GM13977 (cell line): ENCODE measurements at places on chromosomes 1 and 21.
A peak's percentile ranks its signal among the peaks of the same experiment; 100 is the strongest.

DNA sequence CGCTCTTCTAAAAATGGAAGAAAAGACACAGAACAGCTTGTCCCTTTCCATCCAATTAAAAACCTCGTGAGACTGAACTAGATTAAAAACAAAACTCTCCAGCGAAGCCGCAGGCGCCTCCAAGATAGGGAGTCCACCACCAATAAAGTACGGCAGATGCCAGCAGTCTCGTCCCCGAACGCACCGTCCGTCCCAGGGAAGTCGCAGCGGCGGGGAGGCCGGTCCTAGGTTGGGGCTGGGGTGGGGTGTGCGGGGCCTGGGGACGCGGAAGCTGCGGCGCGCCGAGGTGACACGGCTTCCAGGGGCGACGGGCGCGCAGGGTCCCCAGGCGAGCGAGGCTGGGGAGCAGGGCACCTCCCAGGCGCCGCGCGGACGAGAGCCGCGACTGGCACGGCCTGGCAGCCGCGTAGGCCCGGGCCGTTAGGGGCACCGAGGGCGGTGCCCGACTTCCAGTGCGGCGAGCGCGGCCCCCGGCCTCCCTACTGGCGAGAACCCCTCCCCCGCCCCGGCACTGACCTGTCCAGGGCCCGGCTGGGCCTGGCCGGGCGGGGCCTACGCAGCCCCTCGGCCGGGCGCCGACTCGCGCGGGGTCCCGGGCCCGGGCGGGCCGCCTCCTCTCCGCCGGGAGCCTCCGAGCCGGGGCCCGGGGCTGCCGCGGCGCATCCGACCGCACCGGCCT is 28.3 kb upstream of the A3GALT2 start:
- peak; percentile 66 for DNase-seq

- no peak for DNase-seq
Measured at GRCh38 chr1:203467550-203467921, 8.1 kb upstream of the PRELP start.

- DNase-seq, result no peak
Measured at GRCh38 chr1:68644504-68644903, 147.6 kb upstream of the DEPDC1 start.

GRCh38 chr1:247639381-247639981 is 34.1 kb downstream of the OR2G3 start:
- DNase-seq, result no peak

DNA sequence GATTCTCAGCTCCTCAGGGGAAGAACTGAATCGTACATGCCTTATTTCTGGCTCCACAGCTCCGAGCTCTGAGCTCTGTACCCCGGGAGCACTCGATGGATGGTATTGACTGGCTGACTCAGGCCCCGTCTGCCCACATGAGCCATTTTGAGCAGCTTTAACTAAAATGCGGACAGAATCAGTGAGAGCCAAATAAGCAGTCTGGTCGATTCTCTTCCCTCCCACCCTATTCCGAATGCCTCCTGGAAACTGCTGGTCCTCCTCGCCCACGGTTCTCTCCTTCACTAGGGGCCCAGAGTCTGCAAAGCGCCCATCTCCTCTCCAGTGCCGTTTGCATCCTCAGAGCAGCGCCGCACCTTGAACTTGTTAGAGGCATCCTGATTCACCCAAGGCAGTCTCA is 125.9 kb upstream of the IRF2BP2 start:
- no peak for DNase-seq

DNA sequence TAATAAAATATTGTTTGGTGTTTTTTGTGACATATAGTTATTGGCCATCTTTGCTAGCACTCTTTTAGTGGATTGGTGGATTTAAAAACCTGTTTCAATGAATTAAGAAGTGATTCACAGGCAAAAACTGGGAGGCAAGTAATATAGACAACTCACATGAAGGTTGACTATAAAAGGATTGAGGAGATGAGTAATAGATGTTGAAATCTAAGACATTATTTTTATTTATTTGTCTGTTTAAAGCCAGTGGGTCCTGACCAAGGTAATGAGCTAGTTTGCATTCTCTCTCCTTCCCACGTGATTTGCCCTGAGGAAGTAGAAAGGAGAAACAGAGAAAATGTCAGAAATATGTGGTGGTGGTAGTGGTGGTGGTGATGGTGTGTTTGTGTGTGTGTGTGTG is 351.5 kb upstream of the ZP4 start:
- no peak for DNase-seq

DNA sequence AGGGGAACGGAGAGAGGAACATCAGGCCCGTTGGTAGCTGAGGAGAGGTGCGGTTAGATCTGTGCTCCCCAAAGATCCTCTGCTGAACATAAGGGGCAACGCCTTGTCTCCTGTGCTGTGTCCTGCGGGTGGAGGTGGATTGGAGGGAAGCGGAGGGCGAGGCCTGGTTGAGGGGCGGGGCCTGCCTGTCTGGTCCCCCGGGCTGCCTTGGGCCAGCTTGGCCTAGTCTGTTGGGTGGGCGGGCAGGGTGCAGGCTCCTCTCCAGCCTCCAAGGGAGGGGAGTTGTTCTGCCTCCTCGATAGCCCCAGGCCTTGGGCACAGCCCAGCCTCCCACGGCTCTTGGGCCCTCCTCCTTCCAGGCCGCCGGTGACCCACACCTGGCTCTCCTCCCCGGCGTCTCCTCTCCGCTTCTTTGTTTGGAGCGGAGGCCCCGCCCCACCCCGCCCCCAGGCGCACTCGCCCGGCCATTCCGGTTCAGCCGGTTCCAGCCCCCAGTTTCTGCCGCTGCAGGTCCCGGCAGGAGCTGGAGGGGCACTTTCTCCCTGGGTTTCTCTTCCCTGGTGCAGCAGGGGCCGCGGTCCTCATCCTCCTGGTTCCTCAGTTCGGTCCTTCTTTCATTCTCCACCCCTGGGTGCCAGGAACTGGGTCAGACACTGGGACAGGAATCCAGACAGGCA is 19.4 kb downstream of the PTPRF start:
- DNase-seq, result peak; percentile 71

DNA sequence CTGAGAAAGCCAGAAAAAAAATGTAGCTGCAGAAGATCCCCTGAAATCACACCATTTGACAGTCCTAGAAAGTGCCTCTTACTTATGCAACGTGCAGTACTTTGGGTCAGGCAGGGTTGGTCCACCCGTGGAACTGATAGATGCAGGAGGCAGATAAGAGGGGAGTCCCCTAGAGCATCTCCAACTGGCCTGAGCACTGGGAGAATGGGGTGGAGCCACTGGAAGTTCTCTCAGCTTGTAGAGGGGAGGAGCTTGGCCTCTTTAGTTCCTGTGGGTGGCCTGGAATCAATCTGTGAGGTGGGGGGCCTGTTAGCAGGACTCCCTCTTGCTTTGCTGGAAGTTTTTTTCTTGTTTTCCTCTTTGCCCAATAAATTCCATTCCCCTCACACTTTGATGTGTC is 335.7 kb upstream of the NCAM2 start:
- DNase-seq, result no peak

- DNase-seq, result peak; percentile 43
Measured at GRCh38 chr1:241627453-241628259, 12.5 kb downstream of the CHML start.

DNA sequence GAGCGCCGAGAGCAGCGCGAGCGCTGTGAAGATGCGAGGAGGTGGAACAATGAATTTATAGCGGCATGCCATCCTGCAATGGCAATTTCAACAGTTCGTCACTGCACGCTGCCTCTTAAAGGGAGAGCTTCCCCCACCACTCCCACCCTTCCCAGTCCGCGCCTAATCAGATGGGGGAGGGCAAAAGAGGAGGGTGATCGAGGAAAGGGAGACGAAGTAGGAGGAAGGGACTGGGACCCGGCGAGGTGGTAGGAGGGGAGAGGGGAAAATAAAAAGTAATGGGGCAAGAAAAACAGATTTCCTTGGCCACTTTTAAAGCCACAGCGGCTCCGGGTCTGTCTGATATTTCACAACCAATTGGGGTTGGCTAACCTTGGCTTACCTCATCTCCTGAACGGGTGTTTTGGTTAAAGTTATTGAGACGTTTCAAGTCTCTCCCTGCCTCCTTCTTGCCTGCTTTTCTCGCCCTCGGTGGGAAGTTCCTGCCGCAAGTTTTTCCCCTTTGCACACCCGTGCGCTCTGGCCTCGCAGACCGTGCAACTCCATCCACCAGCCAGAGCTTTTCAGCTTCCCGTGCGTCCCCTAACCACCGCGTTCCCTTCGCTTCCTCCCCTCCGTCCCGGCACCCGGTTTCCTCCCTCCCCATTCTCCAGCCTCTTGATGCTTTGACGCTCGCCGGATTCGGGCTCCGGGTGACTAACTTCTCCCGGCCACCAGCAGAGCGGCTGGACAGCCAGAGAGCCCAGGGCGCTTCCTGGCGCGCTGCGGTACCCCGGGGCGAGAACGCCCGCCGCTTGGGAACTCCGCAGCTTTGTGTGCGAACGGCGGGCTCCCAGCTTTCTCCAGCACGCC is at the start of gene ADAMTS5:
Gene ADAMTS5 (minus strand): TSS at position 27 of the 852 bp plus-strand sequence. CDS start 697 bp downstream, outside the sequence.
- peak; percentile 14 for DNase-seq
